ENCODE measurements at places on chromosomes 6 and 20. TPM values are rescaled to one million over a fixed set of nuclear protein-coding genes. Genes with fewer than 3 reads are reported as not detected.

WFDC12 gene
- not detected for polyA plus RNA-seq

SLC22A16 gene
- 0.25 TPM for polyA plus RNA-seq

EXOC2 gene
- polyA plus RNA-seq: 16.2 TPM

SLC22A7 gene
- polyA plus RNA-seq: 1.2 TPM

BTN1A1 gene
- polyA plus RNA-seq: 0.22 TPM

PRSS16 gene
- 7.9 TPM for polyA plus RNA-seq

TNXB gene
- polyA plus RNA-seq: 17.5 TPM

SPATS1 gene
- polyA plus RNA-seq: not detected

MACROD2 gene
- 5.4 TPM for polyA plus RNA-seq

PRICKLE4 gene
- 3.7 TPM for polyA plus RNA-seq

SUMO4 gene
- polyA plus RNA-seq: 0.52 TPM

BPI gene
- polyA plus RNA-seq: 0.21 TPM

- no peaks in the 10 kb centered on the region for H3K36me3 ChIP-seq
- no peaks in the 10 kb centered on the region for H3K27me3 ChIP-seq
- DNase-seq: no peak
Measured at GRCh38 chr6:17493286-17493685, 99.9 kb downstream of the CAP2 start.

GRCh38 chr6:20582586-20583443, 48.6 kb downstream of the CDKAL1 start:
- no peak overlapping the region for H3K27ac ChIP-seq
- no peaks in the 10 kb centered on the region for H3K4me1 ChIP-seq
- no peak for DNase-seq
- H3K36me3 ChIP-seq: peaks cover 8% of the 10 kb centered on the region
- no peak overlapping the region for H3K4me3 ChIP-seq

GRCh38 chr20:63015662-63016361, 9.0 kb upstream of the BHLHE23 start:
- no peaks in the 10 kb centered on the region for H3K4me1 ChIP-seq
- no peak overlapping the region for H3K4me3 ChIP-seq
- no peak overlapping the region for H3K27ac ChIP-seq
- DNase-seq: no peak
- H3K27me3 ChIP-seq: peaks cover 83% of the 10 kb centered on the region

- H3K27ac ChIP-seq: no peak overlapping the region
- no peak for DNase-seq
- peaks cover 7% of the 10 kb centered on the region for H3K36me3 ChIP-seq
- no peaks in the 10 kb centered on the region for H3K27me3 ChIP-seq
- no peak overlapping the region for H3K4me3 ChIP-seq
Measured at GRCh38 chr6:80173411-80173810, 66.9 kb downstream of the BCKDHB start.

DNA sequence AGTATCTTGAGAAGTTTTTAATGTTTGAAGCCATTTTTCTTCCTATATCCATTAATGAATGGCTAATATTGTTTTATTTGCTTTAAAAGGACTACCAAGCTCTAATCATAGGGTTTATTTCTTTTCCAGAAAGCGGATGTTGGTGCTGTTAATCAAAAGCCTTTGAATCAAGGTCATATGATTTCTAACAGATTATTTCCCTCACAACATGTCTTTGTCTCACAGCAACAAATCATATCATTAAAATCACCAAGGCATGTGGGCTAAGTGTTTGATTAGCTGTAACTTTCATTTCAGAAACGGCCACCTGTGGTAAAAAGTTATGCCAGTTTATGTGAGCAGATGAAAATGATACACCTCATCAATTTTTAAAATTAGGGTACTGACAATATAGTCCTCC, 21.7 kb downstream of the TRAF3IP2 start:
- no peak for DNase-seq
- H3K27me3 ChIP-seq: no peaks in the 10 kb centered on the region
- peaks cover 18% of the 10 kb centered on the region for H3K36me3 ChIP-seq
- H3K4me3 ChIP-seq: no peak overlapping the region

- no peaks in the 10 kb centered on the region for H3K36me3 ChIP-seq
- DNase-seq: no peak
- H3K27ac ChIP-seq: no peak overlapping the region
- no peaks in the 10 kb centered on the region for H3K4me1 ChIP-seq
- no peak overlapping the region for H3K4me3 ChIP-seq
Measured at GRCh38 chr6:2185466-2185865, 59.9 kb downstream of the GMDS start.

- no peak overlapping the region for H3K27ac ChIP-seq
- DNase-seq: peak; percentile 58
- no peak overlapping the region for H3K4me3 ChIP-seq
- no peaks in the 10 kb centered on the region for H3K36me3 ChIP-seq
Measured at GRCh38 chr6:150403458-150404246, 34.8 kb downstream of the IYD start.

- peaks cover 3% of the 10 kb centered on the region for H3K36me3 ChIP-seq
- H3K4me3 ChIP-seq: no peak overlapping the region
- DNase-seq: no peak
- no peaks in the 10 kb centered on the region for H3K4me1 ChIP-seq
Measured at GRCh38 chr6:25506020-25506419, 146.0 kb upstream of the SCGN start.

GRCh38 chr6:83853178-83854000, at the start of gene RIPPLY2:
Gene RIPPLY2 (plus strand): TSS chr6:83853360. CDS start chr6:83853417, 57 bp downstream.
- peak; percentile 2 for DNase-seq
- no peaks in the 10 kb centered on the region for H3K36me3 ChIP-seq

- no peak overlapping the region for H3K27ac ChIP-seq
- no peaks in the 10 kb centered on the region for H3K27me3 ChIP-seq
- H3K4me1 ChIP-seq: no peaks in the 10 kb centered on the region
Measured at GRCh38 chr6:162270966-162271365, 456.6 kb downstream of the PRKN start.

- no peaks in the 10 kb centered on the region for H3K27me3 ChIP-seq
- H3K36me3 ChIP-seq: no peaks in the 10 kb centered on the region
- H3K27ac ChIP-seq: no peak overlapping the region
- no peak overlapping the region for H3K4me3 ChIP-seq
Measured at GRCh38 chr6:21147995-21148394, 445.6 kb upstream of the SOX4 start.

GRCh38 chr6:39961178-39961577, 26.9 kb upstream of the MOCS1 start:
- no peak overlapping the region for H3K4me3 ChIP-seq
- H3K36me3 ChIP-seq: no peaks in the 10 kb centered on the region
- peaks cover 13% of the 10 kb centered on the region for H3K4me1 ChIP-seq
- H3K27ac ChIP-seq: no peak overlapping the region

GRCh38 chr6:139653111-139653510, 278.7 kb upstream of the CITED2 start:
- H3K4me3 ChIP-seq: no peak overlapping the region
- peaks cover 21% of the 10 kb centered on the region for H3K4me1 ChIP-seq
- no peak overlapping the region for H3K27ac ChIP-seq
- H3K36me3 ChIP-seq: no peaks in the 10 kb centered on the region

DNA sequence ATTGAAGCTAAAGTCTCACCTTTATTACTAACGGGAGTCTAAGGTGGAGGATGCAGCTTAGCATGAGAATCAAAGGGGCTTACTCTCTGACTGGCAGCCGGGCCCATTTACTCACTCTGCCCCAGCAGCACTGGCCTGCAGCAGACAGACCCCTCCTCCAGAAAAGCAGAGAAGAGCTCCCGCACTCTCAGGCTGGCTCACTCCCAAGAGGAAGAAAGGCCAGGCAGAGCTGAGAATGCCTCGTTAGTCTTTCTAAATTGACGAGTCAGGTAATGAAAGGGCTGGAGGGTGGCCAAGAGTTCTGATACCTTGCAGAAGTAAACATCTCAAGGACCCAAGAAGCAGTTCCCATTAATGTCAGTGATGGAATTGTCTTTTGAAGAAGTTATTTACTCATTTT, 44.5 kb upstream of the IL20RA start:
- no peak overlapping the region for H3K27ac ChIP-seq
- no peak for DNase-seq
- H3K36me3 ChIP-seq: no peaks in the 10 kb centered on the region
- H3K4me3 ChIP-seq: no peak overlapping the region
- no peaks in the 10 kb centered on the region for H3K27me3 ChIP-seq
- H3K4me1 ChIP-seq: peaks cover 10% of the 10 kb centered on the region

- no peak overlapping the region for H3K27ac ChIP-seq
- no peaks in the 10 kb centered on the region for H3K4me1 ChIP-seq
- H3K27me3 ChIP-seq: no peaks in the 10 kb centered on the region
- no peak overlapping the region for H3K4me3 ChIP-seq
- no peaks in the 10 kb centered on the region for H3K36me3 ChIP-seq
Measured at GRCh38 chr6:122075917-122076316, 323.5 kb upstream of the HSF2 start.

GRCh38 chr20:63774306-63774705, 34.7 kb downstream of the SLC2A4RG start:
- H3K27me3 ChIP-seq: peaks cover 20% of the 10 kb centered on the region
- H3K36me3 ChIP-seq: no peaks in the 10 kb centered on the region
- no peak overlapping the region for H3K4me3 ChIP-seq
- H3K27ac ChIP-seq: no peak overlapping the region
- no peak for DNase-seq

- no peaks in the 10 kb centered on the region for H3K27me3 ChIP-seq
- H3K4me1 ChIP-seq: peaks cover 4% of the 10 kb centered on the region
- H3K27ac ChIP-seq: no peak overlapping the region
- H3K36me3 ChIP-seq: no peaks in the 10 kb centered on the region
- no peak overlapping the region for H3K4me3 ChIP-seq
Measured at GRCh38 chr20:53805895-53806384, 212.3 kb upstream of the ZNF217 start.

GRCh38 chr6:26550250-26550993, 12.3 kb downstream of the HMGN4 start:
- H3K4me1 ChIP-seq: peaks cover 10% of the 10 kb centered on the region
- DNase-seq: peak; percentile 78
- H3K4me3 ChIP-seq: peak overlapping the region; percentile 61
- H3K27me3 ChIP-seq: no peaks in the 10 kb centered on the region

GRCh38 chr6:92942549-92942948, 476.8 kb downstream of the EPHA7 start:
- H3K4me1 ChIP-seq: no peaks in the 10 kb centered on the region
- no peak overlapping the region for H3K27ac ChIP-seq
- no peaks in the 10 kb centered on the region for H3K27me3 ChIP-seq
- H3K4me3 ChIP-seq: no peak overlapping the region

DNA sequence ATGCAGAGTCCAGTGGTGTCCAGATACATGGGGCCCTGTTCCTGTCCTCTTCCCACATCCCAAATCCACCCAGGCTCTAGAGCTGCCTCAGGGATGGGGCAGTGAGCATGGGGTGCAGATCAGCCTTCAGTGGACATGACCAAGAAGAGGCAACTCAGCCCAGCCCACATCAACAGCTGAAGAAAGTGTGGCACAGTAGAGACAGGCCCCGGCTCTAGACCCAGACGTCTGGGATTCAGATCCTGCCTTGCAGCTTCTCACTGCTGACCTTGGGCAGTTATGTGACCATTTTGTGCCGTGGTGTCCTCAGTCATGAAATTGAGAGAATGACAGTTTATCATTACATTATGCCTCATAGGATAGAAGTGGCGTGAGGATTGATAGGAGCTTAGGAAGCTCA, 54.6 kb upstream of the CST7 start:
- no peaks in the 10 kb centered on the region for H3K27me3 ChIP-seq
- no peaks in the 10 kb centered on the region for H3K36me3 ChIP-seq
- no peaks in the 10 kb centered on the region for H3K4me1 ChIP-seq
- H3K27ac ChIP-seq: no peak overlapping the region

- peaks cover 29% of the 10 kb centered on the region for H3K4me1 ChIP-seq
- peak overlapping the region; percentile 71 for H3K4me3 ChIP-seq
- DNase-seq: no peak
Measured at GRCh38 chr6:157981132-157981394, 600 bp upstream of the SYNJ2 start.

DNA sequence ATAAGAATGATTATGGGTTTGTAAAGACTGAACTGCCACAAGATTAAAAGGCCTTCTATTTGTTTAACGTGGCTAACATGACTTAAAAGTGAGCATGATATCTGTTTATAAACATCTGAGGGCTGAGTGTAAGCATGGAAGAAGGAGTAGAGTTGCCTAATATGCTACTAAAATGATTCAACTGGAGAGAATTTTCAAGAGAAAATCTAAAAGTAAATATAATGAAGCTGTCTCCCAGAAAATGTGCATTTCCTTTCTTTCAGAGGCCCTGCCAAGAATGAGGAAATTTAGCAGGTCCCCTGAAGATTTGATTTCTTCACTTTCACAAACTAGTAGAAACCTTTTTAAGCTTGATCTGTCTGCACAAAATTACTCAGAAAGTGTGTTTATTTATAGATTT, 4.2 kb upstream of the EYA4 start:
- H3K27ac ChIP-seq: no peak overlapping the region
- H3K4me1 ChIP-seq: peaks cover 3% of the 10 kb centered on the region
- H3K4me3 ChIP-seq: no peak overlapping the region
- peaks cover 22% of the 10 kb centered on the region for H3K27me3 ChIP-seq
- no peak for DNase-seq
- no peaks in the 10 kb centered on the region for H3K36me3 ChIP-seq

- H3K36me3 ChIP-seq: no peaks in the 10 kb centered on the region
- H3K4me3 ChIP-seq: no peak overlapping the region
- no peaks in the 10 kb centered on the region for H3K27me3 ChIP-seq
- DNase-seq: no peak
- H3K4me1 ChIP-seq: no peaks in the 10 kb centered on the region
Measured at GRCh38 chr6:5537967-5538366, 276.7 kb downstream of the FARS2 start.

- no peak for DNase-seq
- H3K27me3 ChIP-seq: no peaks in the 10 kb centered on the region
- H3K27ac ChIP-seq: no peak overlapping the region
- H3K4me3 ChIP-seq: no peak overlapping the region
Measured at GRCh38 chr6:36865835-36866234, 8.8 kb downstream of the PPIL1 start.

GRCh38 chr6:71473926-71474325, 185.3 kb downstream of the OGFRL1 start:
- H3K4me3 ChIP-seq: no peak overlapping the region
- DNase-seq: no peak
- H3K36me3 ChIP-seq: no peaks in the 10 kb centered on the region
- no peak overlapping the region for H3K27ac ChIP-seq
- H3K27me3 ChIP-seq: no peaks in the 10 kb centered on the region
- H3K4me1 ChIP-seq: no peaks in the 10 kb centered on the region

DNA sequence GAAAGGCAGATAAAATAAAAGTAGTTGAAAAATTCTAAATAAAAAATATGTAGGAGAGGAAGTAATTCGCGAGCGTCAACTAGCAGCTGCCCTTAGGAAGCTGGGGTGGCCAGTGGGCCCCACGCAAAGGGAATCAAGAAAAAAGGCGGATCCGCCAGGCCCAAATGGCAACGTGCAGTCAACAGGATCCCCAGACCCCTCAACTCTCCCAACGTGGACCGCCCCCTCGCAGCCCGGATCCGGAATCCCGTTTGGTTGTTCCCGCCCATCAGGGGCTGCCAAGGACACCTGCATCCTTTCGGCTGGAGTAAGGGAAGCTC, 296 bp downstream of the DZANK1 start:
- H3K4me1 ChIP-seq: no peaks in the 10 kb centered on the region
- H3K4me3 ChIP-seq: peak overlapping the region; percentile 91
- DNase-seq: no peak
- H3K27ac ChIP-seq: peak overlapping the region; percentile 10
- peaks cover 21% of the 10 kb centered on the region for H3K36me3 ChIP-seq

Measured in large intestine (tissue), 12 donors.